GM04503 (cell line): ENCODE measurements at places on chromosomes 2 and 18.

GRCh38 chr2:238095143-238095542, 5.0 kb upstream of the ESPNL start:
- DNase-seq = no peak

GRCh38 chr2:207825978-207826377, 56.3 kb upstream of the FZD5 start:
- DNase-seq = no peak

GRCh38 chr2:236674238-236674637, 104.6 kb downstream of the ACKR3 start:
- no peak for DNase-seq

DNA sequence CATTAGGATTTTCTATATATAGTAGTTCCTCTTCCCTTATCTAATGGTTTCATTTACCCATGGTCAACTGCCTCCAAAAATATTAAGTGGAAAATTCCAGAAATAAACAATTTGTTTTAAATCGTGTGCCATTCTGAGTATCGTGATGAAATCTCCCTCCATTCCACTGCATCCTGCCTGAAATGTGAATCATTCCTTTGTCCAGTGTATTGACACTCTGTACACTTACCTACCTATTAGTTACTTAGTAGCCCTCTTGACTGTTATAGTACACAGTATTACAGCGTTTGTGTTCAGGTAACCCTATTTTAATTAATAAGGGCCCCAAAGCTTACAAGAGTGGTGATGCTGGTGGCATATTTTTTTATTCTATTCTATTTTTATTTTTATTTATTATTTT, 26.2 kb downstream of the TAF4B start:
- no peak for DNase-seq

- no peak for DNase-seq
Observed at GRCh38 chr2:191314697-191315364, 69.6 kb downstream of the MYO1B start.

DNA sequence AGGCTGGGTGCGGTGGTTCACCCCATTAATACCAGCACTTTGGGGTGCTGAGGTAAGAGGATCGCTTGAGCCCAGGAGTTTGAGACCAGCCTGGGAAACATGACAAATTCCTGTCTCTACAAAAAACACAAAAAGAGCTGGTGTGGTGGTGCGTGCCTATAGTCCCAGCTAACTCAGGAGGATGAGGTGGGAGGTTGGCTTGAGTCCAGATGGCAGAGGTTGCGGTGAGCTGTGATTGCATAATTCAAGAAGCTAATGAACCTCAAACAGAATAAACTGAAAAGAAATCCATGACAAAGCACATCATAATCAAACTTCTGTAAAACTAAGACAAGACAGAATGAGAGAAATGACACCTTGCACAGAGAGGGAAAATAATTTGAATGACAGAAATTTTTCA, 54.8 kb downstream of the SEMA4F start:
- DNase-seq = no peak

DNA sequence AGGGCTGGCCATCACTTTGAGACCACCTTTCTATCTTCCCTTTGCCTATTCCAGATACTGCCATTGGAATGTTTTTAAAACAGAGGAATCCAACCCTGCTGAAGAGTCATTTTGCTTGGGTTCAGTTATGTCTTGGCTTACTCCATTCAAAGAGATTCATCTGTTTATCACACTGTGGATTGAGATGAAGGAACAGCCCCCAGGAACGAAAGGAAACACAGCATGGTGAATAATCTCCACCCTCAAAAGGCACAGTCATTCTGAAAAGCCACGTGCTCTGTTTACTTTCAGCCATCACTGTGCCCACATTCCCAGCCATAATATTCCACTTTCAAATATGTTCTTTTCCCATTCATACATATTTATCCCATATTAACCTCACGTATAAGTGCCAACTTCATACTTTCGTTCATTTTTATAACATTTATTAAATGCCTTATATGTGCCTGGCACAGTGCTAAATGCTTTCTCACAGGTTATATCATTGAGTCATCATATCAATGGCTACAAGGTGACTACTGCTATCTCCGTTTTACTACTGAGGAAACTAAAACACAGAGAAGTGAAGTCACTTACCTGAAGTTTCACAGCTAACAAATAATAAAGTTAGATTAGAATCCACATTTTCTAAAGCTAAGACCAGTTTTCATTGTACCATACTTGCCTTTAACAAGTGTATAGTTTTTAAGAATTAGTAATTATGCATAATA, 143.6 kb downstream of the OSR1 start:
- DNase-seq = no peak

- DNase-seq = no peak
Observed at GRCh38 chr2:158533009-158533408, 76.3 kb downstream of the PKP4 start.

- DNase-seq = peak; percentile 5
Observed at GRCh38 chr2:225670111-225670974, 270.8 kb downstream of the NYAP2 start.

DNA sequence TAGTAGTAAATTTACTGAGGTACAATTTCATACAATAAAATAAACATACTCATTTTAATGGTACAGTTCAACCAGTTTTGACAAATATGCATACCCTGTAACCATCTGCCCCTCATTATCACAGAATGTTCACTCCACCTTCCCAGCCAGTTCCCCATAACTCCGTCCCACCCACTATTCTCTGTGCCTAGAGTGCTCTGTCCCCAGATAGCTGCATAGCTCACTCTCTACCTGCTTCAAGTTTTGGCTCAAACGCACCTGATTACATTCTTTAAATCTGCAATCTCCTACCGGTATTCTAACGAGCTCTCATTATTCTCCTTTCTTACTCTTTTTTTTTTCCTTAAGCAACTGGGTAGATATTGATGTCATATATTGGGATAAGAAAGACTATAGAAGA, 161.9 kb upstream of the SMAD7 start:
- no peak for DNase-seq

GRCh38 chr2:198874472-198874858, 583.3 kb downstream of the SATB2 start:
- DNase-seq = no peak

- no peak for DNase-seq
Observed at GRCh38 chr18:24446453-24446852, 14.0 kb upstream of the HRH4 start.

GRCh38 chr2:79940364-79940763, 364.2 kb downstream of the LRRTM1 start:
- no peak for DNase-seq

DNA sequence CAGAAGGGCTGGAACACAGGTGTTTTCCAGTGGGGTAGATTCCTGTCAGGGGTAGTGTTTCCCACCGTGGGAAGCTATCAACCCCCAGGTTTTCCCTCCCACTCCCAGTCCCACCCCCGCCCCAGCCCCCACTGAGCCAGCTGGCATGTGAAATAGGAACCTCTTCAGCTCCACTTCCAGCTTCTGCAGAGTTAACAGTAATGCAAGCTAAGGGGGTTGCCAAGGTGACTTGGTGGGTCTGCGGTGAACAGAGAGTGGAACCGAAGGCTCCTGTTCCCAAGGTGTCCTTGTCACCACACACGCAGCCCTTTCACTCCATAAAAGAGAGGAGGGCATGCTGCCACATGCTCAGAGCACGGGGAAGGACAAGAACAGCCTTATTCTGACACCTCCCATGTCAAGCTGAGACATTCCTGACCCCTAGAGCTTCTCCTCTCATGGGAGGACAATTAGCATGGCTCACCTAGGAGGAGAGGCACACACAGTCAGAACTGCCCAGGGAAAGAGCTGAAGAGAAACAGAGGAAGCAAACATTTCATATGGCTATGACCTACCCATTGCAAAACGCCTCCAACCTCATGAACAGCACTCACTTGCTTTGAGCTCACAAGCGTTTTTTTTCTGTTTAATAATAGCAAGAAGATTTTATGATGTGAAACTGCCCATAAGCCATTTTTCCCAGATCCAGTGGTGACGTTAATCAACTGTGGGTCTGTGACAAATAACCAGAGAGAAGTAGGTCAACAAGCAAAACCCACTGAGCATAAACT, 39.8 kb upstream of the TBC1D8 start:
- DNase-seq = no peak

DNA sequence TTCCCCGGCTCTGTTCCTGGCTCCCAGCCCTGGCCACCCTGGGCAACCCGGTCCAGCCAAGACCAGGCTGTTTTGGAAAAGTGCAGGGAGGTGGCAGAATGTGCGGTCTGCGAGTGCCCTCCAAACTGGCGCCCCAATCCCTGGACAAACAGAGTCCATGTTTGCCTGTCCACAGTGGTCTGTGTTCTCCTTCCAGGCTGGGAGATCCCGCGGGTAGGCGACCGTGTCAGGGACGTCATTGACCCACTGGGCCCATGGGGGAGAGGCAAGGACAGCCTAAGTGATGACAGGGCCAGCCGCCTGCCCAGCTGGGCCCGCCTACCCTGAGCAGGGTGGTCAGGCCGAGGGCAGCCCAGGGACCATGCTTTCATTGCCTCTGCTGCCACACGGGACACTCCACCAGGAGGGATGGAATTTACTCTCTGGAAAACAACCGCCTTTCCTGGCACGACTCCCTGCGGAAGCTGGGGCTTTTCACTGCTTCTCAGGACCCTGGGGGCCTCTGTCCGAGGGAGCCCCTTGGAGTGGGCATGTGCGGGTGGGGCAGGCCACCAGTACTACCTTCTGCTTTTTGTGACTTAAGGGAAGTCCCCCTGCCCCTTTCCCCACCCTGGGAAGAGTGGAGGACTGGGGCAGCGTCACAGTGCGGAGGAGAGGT, 20.1 kb downstream of the CYP26B1 start:
- DNase-seq = no peak

GRCh38 chr18:11309172-11309571, 159.8 kb upstream of the PIEZO2 start:
- DNase-seq = no peak

DNA sequence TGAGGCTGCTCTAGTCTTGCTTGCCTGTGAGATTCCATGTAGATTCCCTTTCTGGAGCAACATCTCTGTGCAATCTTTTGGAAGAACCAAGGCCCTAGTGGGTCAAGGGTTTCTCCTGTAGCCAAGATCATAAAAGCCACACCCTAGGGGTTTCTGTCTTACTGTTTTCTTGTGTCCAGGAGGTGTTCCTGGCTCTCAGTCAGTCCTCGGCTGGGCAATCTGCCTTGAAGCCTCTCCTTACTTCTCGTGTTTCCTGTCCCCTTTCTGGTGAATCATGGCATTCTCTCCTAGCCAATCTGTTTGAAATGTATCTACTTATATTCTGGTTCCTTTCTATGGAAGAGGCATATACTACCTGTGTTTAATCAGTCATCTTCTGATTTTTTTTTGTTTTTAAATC, 484.8 kb upstream of the UBE2E3 start:
- no peak for DNase-seq

GRCh38 chr2:17756668-17757067, 2.7 kb downstream of the GEN1 start:
- no peak for DNase-seq

GRCh38 chr2:10826625-10827024, 14.0 kb upstream of the PDIA6 start:
- no peak for DNase-seq

- DNase-seq = no peak
Observed at GRCh38 chr2:70241340-70241739, 7.1 kb downstream of the TIA1 start.
